ENCODE measurements at places on chromosomes 16 and 17.

DNA sequence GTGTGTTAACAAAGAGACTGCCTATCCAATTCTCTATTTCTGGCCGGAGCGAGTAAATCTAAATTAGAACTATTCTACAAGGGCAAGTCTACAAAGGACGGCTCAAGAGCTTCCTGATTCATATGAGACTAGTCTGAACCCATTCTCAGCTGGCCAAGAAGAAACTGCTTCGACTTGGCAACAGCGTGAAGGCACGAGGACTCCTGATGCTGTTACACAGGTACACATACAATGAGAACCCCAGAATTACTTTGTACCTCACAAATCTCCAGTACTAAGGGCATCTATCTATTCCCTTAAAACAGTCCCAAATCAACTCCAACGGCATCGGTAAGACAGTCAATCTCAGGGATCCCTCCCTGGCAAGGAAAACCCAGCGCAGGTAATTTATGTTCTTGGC is 1.5 kb downstream of the CRK start:
- no peak for DNase-seq

GRCh38 chr17:1480747-1481465 is 11.6 kb downstream of the MYO1C start:
- no peak for DNase-seq

DNA sequence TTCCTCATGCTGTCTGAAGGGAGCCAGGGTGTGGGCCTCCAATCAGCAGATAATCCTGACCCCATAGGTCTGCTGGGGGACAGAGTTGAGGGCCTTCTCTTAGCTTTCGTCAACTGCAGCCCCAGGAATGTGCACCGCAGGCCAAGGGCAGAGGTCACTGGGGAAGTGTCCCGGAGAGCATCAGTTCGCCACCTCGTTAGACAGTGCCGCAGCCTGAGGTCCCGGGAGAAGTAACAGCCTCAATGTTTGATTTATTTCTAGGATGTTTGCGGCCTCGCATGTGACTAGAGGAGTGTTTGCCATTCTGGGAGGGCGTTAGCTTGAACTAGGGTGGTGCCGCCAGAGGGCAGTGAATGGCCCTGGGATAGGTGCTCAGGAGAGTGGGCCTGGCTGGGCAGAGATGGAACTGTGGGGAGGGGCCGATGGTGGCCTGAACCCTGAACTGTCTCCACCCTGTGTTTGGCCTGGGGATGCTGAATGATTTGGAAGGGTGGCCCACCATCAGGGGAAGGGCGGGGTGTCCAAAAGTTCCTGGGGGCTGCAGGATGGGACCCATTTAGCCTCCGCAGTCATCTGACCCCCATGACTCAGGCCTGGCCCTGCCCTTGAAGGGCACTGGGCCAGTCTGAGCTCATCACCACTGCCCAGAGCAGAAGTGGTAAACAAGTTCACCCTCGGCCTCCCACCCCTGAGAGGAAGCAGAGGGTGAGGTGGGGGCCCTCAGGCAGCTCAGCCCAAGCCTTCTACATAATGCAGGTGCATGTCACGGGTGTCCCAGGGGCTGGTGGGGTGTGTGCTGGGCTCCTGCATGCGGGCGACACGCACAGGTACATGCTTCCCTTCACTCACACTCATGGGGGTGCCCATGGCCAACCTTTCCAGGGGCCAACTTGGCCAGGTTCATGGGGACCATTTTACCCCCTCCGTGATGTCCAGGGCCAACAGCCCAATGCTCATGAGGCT is 12.4 kb upstream of the TAC4 start:
- no peak for DNase-seq

DNA sequence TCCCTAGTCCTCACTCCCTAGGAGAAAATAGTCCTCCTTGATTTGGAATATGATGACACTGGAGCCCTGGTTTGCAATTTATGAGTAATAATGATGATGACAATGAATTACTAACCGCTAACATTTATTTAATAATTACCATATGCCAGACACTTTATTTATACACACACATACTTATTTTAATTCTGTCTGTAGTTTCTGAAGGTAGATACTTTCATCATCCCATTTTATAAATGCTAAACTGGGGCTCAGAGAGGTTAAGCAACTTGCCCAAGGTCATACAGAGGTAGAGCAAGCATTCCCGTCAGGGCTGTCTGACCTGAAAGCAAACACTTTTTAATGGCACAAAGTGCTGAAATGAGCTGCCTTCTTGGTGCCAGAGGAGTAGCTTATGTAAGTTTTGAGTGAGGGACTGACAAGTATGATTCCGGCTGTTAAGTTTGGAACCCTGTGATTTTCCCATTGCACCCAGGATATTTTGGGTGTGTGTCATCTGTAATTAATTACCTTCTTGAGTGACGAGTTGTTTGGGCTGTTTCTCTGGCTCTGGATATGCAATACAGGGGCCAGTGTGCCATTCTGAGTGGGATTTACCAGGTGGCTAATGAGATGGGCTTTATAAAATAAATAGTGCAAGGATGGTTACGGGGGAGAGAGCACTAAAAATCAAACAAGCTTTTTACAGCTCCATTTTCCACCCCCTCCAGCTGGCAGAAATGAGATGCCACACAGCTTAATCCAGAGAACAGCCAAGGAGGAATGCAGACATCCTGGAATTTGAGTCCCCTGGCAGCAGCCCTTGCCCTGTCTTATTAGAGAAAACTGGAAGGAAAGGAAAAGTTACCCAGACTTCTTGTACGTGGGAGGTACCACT is 211.8 kb downstream of the SNX29 start:
- DNase-seq, result no peak

DNA sequence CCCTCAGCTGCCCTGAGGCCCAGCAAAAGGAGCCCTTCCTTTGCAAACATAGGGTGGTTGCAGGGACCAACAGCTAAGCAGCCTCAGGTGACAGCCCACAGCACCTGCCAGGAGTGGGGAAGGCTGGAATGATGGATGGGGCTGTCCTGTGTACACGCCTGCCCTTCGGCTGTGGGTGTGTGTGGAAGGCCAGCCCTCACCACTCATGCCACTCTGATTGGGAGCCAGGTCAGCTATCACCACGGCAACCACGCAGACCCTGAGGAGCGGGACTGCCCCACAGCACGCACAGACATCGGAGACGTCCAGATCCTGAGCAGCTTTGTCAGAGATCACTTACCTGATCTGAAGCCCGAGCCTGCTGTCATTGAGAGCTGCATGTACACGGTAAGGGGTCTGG is 11.9 kb downstream of the PIPOX start:
- DNase-seq, result no peak

- DNase-seq, result no peak
These were observed 78.9 kb downstream of the ABCC6 start for GRCh38 chr16:16144416-16144815.

DNA sequence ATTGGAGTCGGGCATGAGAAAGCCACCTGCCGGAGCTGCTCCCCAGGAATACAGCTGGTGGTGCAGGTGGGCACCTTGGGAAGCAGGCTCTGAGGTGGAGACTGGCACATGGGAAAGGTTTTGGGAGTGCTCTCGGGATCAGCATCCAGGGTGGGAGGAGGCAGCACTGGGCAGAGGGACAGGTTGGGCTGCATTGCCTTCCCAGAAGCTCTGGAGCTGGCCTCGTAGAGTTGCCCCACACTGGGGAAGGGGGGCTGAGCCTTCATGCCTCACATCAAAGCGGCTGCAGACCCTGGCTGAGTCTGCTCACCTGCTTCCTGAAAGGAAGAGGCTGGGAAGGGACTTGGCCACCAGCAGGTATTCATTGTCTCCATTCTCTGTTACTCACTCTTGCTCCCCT is 13.5 kb upstream of the GPRC5B start:
- DNase-seq, result no peak

- DNase-seq, result no peak
These were observed 32.1 kb upstream of the FBXW10B start for GRCh38 chr17:15651583-15652110.

- no peak for DNase-seq
These were observed 737.5 kb downstream of the KCNJ2 start for GRCh38 chr17:70906808-70907207.

GRCh38 chr17:30263552-30264333 is 28.0 kb downstream of the BLMH start:
- DNase-seq, result no peak

DNA sequence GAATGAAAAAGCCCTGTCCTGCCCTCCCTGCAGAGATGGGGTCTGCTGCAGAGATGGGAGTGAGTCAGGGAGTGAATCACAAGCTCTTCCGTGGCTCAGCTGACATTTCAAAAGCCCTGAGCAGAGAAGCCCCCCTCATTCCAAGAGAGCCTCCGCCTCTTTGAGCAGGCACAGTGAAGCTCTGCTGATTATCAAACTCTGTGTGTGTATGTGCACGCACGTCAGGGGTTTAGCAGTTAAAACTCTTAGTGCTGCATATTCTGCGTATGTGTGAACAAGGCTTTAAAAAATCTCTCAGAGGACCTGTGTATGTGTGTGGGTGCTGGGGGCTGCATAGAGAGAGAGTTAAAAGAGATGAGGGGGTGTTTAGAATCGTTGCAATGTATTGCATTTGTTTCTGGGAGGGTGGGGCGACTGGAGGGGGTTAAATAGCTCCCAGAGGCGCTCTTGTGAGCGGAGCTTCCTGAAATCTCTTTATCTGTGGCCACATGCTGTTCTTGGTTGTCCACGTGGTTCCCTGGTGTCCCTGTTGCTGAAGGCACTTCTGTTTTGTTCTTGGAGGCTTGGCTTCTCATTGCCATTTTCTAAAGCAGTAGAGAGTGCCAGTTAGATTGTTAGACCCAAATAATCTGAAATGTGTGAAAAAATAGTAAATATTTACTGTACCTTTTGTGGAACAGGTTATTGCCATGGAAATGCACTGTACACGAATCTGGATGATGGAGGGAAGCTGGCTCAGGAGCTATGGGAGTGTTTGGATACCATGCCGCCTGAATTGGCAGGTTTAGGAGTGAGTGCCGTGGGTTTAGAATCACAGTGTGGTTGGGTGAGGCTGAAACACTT is 116.6 kb downstream of the PRKCB start:
- DNase-seq, result no peak

- no peak for DNase-seq
These were observed 40.0 kb downstream of the PGS1 start for GRCh38 chr17:78418326-78419026.

- DNase-seq, result no peak
These were observed 8.5 kb downstream of the GAA start for GRCh38 chr17:80109713-80110446.

- DNase-seq, result no peak
These were observed 10.8 kb downstream of the IGFBP4 start for GRCh38 chr17:40453881-40454612.
